Left colon (tissue), 2 donors: ENCODE measurements at places on chromosomes 13 and 19. TPM values are rescaled to one million over a fixed set of nuclear protein-coding genes. Genes with fewer than 3 reads are reported as not detected.

The ZNF71 gene
- total RNA-seq, result 2.1 TPM

The S1PR4 gene
- total RNA-seq, result 1.1 TPM

The GRK1 gene
- total RNA-seq, result not detected

- no peak for DNase-seq
Measured at GRCh38 chr13:95411428-95412040, 110.3 kb upstream of the ABCC4 start.

The TFPT gene
- total RNA-seq, result 12.4 TPM

The CRX gene
- total RNA-seq, result not detected

The NCAN gene
- total RNA-seq, result not detected

DNA sequence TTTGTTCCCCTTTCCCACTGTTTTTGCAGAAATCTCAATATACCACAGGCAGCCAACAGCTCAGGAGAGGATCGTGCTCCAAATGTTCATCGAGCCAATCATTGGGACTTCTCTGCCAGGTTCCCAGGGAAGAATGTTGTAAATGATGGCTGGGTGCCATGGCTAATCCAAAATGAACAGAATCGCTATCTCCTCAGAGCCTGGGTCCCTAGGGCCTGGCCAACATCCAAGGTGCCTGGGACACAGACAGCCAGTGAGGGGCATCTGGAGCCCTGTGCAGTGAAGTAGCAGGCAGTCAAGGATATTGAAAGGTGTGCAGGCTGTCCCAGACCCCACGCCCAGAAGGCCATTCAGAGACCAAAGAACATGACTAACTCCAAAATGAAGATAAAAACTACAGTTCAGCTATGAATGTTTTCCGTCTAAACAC lies 37.8 kb downstream of the BRD4 start:
- no peak for DNase-seq

The SPHK2 gene
- 45.1 TPM for total RNA-seq

The ZNF835 gene
- total RNA-seq, result 1.6 TPM

The SMAD9 gene
- 9.7 TPM for total RNA-seq

DNA sequence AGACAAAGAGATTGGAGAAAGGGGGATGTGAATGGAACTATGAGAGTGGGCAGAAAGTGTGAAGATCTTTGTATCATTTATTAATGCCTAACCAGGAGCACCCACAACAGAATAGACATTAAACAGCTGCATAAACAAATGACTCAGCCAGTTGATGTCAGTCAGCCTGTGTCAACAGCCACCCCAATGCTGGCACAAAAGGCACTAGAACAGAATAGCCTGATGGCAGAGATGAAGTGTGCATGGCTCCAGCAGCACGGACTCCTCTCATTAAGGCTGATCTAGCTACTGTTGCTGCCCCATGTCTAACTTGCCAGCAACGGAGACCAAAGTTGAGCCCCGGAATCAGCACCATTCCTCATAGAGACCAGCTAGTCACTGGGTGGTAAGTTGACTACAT lies 7.8 kb downstream of the CPB2 start:
- DNase-seq, result no peak

The DACH1 gene
- 5.3 TPM for total RNA-seq

DNA sequence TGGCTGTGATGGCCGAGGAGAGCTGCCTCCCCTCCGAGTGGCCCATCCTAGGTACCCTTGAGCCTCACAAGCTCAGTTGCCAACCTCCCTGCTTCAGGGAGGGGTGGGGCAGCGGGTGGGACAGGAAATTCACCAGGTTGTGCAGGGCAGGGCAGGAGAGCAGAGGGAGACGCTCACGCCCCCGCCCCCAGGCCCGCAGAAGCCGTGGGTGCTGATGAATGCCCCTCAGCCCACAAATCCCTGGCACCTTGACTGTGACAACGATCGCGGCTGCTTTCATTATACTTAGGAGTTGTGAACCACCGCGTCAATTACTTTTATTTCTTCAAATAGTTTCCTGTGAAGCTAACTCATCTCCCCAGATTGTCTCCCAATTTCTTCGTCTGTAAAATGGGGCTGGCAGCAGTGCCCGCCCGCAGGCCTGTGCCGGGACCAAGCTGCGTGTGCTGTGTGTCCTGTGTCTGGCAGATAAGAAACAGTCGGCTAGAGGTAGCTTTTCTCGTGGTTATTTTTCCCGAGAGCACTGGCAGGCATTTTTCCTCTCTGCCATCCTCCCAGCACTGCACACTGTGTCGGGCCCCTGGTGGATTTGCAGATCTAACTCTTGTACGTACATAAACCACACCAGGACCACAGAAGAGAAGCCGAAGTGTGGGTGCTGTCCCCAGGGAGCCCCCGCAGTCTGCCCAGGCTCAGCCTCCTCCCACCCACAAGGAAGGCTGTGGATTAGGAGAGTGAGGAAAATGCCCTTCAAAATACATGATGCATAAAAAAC lies 7.9 kb upstream of the RASA3 start:
- DNase-seq, result no peak

DNA sequence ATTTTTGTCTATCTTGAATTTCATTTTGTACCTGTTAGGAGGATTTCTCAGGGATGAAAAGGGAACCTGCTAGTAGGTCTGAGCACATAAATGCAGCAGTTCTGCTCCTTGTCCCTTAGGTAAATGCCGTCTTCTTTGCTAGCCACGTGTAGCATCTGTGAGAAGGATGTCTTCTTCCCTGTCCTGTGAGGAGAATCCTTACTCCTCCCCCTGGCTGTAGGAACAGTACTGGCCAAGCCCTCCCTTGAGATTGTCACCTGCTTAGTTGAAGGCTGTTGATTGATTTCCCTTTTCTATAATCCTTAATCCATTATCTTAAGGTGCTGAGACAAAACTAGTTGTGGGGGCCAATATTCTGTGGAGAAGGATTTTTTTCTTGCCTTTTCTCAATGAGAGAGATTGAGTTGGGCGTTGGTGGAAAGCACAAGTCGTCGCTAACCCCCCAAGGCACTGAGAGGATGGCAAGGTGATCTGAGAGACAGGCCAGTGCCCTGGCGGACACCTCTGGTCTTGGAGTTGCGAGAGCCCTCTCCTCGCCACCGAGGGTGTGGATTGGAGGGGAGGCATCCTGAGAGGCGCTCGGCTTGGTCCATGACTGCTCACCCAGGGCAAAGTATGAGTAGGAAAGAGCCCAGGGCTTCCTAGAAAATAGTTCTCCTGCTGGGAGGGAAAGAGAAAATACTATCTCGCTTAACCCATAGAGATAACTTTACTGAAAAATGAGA lies 216.7 kb downstream of the ATP8A2 start:
- DNase-seq, result no peak

The ZNF432 gene
- total RNA-seq, result 9.6 TPM

GRCh38 chr13:20728579-20729311 lies 25.2 kb downstream of the IL17D start:
- DNase-seq, result no peak
